ENCODE measurements at places on chromosomes 16 and 17.

DNA sequence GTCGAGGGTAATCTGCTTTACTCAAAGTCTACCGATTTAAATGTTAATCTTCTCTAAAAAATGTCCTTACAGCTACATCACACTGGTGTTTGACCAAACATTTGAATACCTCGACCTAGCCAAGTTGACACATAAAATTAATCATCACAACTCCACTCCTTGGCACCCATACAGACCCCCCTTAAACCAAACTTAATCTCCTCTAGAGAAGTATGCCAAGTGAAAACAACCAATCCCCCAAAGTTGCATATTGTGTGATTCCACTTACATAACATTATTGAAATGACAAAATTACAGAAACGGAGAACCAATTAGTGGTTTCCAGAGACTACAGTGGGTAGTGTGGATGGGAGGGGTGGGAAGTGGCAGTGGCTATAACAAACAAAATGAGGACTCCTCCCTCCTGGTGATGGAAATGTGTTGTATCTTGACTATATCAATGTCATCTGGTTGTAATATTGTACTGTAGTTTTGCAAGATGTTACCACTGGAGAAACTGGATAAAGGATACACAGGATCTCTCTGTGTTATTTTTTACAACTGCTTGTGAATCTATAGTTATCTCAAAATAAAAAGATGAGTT lies 39.4 kb downstream of the CAPNS2 start:
- DNase-seq, result no peak

- DNase-seq, result no peak
These were observed 340.9 kb downstream of the SOX9 start for GRCh38 chr17:72461757-72462156.

DNA sequence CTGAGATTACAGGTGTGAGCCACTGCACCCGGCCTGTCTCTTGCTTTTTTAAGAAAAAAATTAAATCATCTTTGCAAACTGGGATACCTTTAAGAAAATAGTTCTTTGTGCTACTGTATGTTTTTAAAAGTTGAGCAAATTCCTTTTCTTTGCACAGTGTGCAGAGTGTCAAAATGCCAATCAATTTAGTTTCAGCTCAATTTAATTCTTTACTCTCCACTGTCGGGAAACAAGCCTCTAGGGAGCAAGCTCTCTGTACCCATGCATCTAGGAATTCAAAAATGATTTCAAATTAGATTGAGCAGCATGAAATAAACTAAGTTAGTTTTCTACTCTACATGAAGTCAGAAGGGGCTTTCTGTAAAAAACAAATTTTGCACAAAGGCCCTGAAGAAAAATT lies 141.5 kb upstream of the CORO6 start:
- no peak for DNase-seq

- DNase-seq, result no peak
These were observed 27.9 kb downstream of the IGFBP4 start for GRCh38 chr17:40470932-40471828.

GRCh38 chr17:76816590-76817135 lies 51.5 kb upstream of the MGAT5B start:
- peak; percentile 74 for DNase-seq

- no peak for DNase-seq
These were observed 455 bp upstream of the GRB7 start for GRCh38 chr17:39737206-39737759.

Data from NCI-H1092 treated with DMSO at 0.1 percent for 48 hours (cell line).